Head of caudate nucleus (tissue), 42 donors: ENCODE measurements at places on chromosomes 11 and 22.
A peak's percentile ranks its signal among the peaks of the same experiment; 100 is the strongest.

DNA sequence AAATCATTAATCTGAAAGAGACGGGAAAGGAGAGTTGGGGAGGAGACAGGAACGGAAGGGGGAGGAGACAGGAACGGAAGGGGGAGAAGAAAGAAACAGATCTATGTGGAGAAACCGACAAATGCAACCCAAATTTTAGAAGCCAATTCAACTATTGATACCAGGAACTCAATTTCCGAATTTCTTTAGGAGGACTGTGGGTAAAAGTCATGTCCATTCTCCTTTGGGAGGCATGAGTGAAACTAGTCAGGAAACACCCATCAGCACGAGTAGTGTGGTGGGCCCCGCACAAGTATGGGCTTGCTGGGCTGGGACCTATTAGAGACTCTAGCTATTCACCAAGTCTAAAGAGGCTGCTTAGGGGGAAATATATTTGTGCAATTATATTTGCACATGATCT, 18.1 kb downstream of the ANO3 start:
- no peak for DNase-seq

DNA sequence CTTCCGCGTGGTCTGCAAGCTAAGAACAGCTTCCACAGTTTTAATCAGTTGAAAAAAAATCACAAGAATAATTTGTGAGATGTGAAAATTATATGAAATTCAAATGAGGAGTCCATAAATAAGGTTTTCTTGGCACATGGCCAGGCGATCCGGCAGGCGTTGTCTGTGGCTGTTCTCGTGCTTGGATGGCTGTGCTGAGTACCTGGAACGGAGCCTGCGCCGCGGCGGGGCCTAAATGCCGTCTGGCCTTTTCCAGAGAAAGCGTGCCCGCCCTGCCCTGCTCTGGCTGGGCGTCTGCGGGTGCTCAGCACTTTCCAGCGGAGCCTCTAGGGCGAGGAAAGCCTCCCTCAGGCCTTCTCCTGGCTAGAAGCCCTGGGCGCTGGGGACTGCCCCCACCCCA, 41.8 kb downstream of the OSBPL5 start:
- peak; percentile 37 for DNase-seq

DNA sequence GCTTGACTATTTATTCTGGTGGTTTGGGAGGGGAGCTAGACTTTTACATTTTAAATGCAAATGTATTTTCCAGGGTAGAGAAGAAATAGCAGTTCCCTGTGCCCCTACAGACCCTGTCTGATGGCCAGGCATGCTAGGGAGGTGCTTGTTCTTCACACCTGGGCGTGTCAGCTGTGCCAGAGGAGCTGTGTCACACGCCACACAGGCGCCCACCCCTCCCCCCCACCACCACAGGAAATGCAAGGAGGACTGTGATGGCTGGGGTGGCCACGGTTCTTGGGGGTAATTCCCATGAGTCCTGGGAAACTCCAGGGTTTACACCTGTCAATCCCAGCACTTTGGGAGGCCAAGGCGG, 82.2 kb downstream of the FLI1 start:
- DNase-seq = no peak

GRCh38 chr11:95647871-95648270, 141.7 kb downstream of the FAM76B start:
- DNase-seq = no peak

GRCh38 chr11:65476632-65477148, 22.2 kb upstream of the MALAT1 start:
- DNase-seq = no peak

GRCh38 chr11:104765401-104766095, 132.7 kb downstream of the CASP12 start:
- no peak for DNase-seq

DNA sequence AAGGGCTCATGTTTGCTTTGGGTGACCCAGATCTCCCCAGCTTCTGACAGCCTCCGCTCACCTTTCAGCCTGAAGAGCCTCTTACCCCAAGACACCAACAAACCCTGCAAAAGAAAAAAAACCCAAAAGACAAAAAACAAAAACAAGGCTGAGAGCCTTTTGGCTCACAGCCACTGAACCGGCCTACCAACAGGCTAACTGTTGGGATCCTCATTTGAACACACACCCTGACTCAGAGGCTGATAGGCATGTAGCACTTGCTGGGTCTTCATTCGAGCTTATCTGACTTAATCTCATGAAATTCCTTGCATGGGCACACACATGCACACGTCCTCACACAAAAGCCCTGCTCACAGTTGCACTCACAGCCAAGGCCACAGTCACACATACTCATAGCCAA, 22.9 kb upstream of the TSKU start:
- DNase-seq = no peak

DNA sequence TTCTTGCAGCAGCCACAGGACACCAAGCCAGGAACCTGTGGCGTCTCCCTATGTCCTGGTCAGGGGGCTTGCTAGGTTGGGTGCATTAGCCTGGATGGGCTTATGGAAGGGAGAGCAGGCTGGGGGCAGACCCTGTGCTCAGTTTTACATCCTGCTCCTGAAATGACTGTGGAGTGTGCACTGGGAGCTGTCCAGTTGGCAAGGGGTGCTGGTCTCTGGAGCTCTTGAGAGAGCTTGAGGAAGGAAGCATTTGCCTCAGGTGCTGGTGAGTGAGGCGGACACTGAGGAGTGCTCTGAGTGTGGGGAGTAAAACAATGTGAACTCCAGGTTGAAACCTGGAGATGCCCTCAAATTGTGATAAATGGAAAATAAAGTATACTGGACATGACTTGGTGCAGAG, 3.4 kb downstream of the SCGB1D4 start:
- DNase-seq = no peak

GRCh38 chr11:17224727-17225126, 16.9 kb upstream of the PIK3C2A start:
- no peak for DNase-seq

DNA sequence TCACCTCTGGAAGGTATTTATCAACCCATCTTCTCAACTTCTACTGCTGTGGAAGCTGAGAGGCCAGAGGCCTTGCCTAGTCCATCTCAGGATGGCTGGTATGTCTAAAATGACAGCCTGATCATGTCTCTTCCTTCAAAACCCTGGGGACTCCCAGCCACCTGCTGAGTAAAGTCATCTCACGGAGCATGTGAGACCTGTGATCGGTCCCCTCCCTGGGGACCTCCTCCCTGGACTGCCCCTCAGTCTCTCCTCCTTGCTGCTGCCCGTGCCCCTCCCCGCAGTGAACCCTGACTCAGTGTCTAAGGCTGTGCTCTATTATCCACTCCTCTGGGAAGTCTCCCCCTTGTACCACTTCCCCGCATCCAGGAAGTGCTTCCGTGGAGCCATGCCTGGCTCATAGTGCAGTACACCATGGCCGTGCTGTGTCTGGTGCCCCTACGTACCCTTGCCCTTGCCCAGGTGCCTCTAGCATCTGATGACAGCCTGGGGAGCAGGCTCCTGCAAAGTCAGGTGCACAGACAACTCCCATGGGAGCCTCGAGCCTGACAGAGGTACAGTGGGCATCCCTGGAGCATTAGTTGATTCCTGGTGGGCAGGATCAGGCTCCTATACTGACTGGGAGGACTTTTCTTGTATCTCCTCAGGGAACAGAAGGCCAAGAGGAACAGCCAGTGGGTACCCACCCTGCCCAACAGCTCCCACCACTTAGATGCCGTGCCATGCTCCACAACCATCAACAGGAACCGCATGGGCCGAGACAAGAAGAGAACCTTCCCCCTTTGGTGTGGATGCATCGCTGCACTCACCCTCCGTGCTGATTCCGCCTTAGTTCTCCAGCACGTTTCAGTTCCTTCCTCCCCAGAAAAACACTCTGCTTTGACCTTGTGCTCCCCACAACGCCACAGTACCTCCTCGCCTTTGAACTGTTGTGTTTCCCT, 13.8 kb downstream of the SMARCB1 start:
- no peak for DNase-seq

GRCh38 chr11:61357233-61357893, 4.3 kb downstream of the CYB561A3 start:
- DNase-seq = no peak

DNA sequence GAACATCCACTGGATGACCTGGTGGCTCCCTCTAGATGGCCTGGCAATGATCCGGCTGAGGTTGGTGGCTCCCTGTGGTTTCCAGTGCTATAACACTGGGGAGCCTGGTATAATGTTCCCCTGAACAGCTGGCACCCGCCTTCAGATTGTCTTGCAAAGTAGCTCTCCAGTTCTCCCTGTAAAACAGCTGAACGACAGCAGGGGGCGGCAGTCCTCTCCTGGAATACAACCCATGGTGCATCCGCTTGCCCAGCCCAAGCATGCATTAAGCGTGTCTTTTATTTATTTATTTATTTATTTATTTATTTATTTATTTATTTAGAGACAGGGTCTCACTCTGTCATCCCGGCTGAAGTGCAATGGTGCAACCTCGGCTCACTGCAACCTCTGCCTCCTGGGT, 258.9 kb downstream of the BUD13 start:
- DNase-seq = no peak

- DNase-seq = no peak
Measured at GRCh38 chr22:34781681-34782080, 284.3 kb upstream of the ISX start.

GRCh38 chr22:23182309-23183060, 2.2 kb downstream of the BCR start:
- DNase-seq = no peak

- DNase-seq = no peak
Measured at GRCh38 chr22:30830907-30831306, 136.2 kb downstream of the OSBP2 start.

DNA sequence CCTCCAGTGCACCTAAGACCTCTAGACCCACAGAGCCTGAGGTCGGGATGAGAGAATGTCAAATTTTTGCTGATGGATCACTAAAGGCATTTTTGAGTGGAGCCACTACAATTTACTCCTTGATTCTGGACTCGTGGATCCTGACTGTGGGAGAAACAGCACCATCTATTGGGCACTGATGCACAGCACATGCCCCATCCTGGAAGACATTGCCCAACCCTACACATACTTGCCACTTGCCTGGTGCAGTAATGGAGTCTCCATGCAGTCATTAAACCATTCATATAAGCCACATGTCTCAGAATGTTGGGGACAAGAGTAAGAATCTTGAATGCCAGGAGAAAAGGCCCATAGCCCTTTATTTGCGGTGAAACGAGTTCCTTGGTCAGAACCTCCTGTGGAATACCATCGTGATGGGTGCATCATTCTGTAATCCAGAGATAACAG, 103.9 kb downstream of the GGTLC2 start:
- DNase-seq = no peak

DNA sequence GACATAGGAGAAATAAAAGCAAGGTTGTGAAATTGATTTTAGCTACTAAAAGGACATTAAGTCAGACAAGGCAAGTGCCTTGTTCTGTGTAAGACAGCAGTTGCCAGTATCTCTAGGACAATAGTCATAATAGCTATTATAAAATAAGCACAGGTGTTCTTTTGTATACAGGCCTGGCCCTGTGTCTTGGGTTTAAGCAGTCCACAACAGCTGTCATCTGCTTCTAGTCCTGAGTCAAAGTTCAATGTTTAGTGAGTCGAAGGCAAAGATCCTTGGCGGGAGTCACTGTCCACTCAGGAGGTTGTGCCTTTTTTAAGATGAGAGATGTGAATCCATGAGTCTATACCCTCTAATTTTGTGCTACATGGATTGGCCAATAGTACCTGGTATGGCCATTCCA, 79.5 kb downstream of the SC5D start:
- DNase-seq = no peak

DNA sequence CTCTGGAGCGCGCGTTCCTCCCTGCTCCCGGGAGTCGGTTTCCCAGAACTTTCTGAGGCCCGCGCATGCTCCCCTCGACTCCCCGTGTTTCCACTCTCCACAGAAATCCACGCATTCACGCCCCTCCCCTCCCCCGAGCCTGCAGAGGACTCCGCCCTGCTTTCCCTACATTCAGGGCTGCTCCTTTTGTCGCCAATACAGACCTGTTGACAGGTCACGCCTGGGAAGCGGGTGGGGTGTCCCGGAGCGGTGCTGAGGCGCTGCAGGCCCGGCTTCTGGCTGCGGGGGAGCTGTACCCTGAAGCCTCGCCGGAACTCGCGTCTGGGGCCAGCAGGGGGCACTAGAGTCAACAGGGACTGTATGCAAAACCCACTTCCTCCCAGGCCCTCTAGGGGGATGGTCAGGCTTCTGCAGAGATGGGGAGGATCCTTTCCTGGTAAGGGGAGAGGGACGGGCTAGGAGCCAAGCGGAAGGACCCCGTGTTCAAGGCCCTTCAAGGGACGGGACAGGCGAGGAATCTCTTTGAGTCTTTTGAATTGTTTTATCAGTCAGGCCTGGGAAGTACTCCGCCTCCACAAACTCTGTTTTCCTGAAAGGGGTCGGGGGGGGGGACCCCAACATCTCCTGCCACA, at the start of gene PRAME:
TSS of gene PRAME (minus strand) at position 294 of the 632 bp plus-strand sequence. CDS start 2,433 bp downstream, outside the sequence.
- DNase-seq = no peak

DNA sequence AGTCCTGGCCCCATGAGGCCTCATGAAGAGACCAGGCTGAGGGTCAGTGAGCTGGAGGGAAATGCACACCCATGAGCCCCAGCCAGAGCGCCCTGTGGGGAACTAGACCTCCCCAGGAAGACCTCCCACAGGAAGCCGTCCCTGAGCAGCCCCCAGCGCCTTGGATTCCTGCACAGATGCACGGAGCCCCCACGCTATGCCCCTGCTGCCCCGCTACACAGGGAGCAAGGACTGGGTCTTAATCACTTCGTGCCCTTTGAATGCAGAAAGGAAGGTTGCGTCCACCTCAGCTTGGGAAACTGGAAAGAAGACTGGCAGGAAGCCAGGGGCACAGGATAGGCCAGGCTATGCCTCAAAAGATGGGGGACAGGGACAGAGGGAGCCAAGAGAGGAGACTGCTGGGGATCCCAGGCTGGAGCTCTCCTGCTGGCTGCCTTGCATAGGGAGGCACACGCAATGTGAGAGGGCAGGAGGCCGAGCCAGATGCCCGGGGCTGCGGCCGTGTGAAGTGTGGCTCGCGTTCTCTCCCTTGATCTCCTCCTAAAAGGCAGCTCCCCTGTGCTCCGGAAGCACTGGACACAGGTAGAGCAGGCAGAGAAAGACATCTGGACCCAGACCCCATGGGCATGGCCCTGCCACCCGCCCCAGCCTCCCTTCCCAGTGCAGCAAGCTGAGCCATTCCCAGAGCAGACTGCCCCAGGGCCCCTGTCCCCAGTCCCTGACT, 32.8 kb downstream of the MACROD1 start:
- DNase-seq = no peak

DNA sequence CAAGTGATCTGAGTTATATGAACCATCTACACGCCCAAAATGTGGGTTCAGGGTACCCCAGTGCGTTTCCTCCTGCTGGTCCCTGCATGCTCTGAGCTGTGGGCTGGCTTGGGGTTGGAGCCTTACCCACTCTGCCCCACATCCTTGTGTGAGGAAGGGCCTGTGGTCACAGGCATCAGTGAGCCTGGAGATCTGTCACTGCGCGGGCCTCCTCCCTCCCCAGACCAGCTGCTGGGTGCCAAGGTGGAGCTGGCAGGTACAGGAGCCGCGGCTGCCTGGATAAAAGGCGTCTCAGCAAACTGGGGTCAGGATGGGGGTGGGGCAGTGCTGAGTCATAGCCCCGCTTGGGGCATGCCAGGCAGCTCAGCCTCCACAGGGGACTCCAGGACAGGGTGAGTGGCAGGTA, 17.9 kb downstream of the GNAZ start:
- DNase-seq = no peak

- DNase-seq = no peak
Measured at GRCh38 chr22:38290347-38290746, 17.5 kb upstream of the TMEM184B start.

- peak; percentile 78 for DNase-seq
Measured at GRCh38 chr22:50525858-50526107, 385 bp upstream of the SCO2 start.

GRCh38 chr11:58222721-58223120, 6.0 kb downstream of the OR10Q1 start:
- no peak for DNase-seq
